ENCODE measurements at places on chromosomes 3 and 15.

GRCh38 chr3:74651885-74652284 is 37.4 kb upstream of the CNTN3 start:
- DNase-seq: no peak

- DNase-seq: no peak
These were observed 8.5 kb downstream of the ERC2 start for GRCh38 chr3:56459719-56460118.

- DNase-seq: peak; percentile 39
These were observed 28.7 kb upstream of the PLOD2 start for GRCh38 chr3:146189519-146190173.

DNA sequence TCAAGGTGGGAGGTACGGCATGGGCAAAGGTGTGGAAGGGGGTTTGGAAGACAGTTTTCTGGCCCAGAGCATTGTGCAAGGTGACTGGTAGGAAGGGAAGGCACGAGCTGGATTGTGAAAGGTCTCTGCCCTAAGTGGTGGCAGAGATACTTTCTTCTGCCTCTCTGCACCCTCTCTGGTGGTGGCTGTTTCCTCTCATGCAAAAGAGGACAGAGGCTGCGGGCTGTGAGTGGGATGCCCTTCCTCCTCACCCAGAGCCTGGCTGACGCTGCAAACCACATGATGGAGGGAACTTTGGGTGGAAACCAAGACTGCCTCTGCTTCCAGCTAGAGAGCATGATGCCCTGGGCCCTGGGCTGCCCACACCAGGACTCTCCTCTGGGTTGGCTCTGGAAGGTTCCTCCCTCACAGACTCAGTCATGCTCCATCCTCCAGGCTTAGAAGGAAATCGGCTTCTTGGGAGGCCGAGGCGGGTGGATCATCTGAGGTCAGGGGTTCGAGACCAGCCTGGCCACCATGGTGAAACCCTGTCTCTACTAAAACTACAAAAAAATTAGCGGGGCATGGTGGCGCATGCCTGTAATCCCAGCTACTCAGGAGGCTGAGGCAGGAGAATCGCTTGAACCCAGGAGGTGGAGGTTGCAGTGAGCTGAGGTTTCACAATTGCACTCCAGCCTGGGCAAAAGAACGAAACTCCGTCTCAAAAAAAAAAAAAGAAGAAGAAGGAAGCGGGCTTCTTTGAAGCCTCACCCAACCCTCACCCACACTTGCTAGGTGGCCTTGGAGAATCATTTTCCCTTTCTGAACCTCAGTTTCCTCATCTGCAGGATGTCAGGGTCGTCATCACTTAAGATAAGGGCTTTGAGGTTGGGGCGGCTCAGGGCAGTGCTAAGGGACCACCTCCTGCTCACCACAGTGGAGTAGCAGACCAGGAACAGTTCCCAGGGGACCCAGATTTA is 8.3 kb downstream of the PSTPIP1 start:
- peak; percentile 76 for DNase-seq

DNA sequence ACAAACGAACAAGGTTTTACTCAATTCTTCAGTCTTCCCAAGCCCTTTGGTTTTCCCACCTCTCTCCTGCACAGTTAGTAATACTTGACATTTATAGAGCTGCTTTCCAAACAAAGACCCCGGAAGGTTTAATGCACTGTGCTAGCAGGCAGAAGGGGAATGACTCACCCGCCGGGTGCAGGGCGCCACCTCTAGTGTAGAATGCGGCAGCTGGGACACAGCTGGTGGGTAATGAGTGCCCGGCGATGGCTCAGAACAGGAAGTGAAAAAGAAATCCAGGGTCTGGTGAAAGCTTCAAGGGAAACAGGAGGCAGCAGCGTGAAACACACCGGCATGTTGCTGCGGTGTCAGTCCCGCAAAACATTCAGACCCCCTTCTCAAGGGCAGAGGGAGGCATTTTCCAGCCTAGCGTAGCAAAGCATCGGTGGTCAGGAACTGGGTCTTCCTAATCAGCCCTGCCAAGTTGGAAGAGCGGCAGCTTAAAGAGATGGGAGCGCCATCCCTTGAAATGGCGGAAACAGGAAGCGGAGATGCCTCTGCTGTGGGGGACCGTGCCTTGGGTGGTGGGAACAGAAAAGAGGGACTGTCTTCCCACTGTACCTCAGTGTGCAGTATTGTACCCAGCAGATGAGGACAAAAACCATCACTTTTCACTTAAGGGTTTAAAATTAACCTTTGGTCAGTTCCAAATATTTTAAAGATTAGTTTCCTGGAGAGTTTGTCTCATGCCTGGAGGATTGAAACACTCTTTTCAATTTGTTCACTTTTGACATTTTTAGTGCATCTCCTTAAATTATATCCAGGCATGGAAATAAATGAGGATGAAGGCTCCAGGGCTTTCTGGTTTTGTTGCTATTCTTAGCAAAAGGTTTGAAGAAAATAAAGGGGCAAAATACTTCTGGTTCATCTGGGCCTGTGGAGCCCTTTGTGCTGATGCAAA is 160.7 kb upstream of the MCTP2 start:
- DNase-seq: no peak

GRCh38 chr3:9330166-9330703 is 32.6 kb upstream of the THUMPD3 start:
- DNase-seq: no peak

DNA sequence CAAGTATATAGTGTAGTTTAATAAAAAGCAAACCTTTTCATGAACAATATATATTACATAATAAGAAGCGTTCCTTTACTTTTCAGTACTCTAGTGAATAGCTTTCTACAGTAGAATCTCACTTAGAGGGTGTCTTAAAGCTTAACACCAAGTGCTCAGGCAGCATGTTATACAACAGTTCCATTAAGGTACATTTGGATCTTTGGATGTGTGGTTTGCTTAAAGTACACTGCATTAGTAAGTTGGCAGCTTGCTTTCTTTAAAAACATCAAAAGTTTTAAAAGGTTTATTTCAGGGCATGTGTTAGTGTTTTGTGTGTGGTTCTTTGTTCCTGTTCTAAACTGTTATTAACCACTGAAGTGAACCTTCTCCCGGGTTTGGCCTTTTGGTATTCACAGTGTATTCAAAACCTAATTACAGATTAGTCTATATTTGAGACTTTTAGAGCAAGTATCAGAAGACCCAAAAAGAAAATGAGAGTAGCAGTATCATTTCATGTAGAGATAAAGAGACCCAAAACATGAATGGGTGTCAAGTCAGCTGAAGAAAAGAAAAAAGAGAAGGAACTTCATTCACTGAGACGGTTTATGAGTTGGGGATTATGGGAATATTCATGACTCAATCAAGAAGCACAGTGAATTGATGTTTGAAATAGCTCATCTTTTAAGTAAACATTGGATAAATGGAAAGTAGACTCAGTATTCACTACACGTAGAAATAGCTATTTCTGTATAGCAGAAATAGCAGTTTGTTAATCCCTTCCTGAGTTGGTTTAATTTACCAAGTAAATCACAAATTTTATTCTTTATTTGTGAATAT is 93.9 kb downstream of the OPA1 start:
- DNase-seq: no peak

DNA sequence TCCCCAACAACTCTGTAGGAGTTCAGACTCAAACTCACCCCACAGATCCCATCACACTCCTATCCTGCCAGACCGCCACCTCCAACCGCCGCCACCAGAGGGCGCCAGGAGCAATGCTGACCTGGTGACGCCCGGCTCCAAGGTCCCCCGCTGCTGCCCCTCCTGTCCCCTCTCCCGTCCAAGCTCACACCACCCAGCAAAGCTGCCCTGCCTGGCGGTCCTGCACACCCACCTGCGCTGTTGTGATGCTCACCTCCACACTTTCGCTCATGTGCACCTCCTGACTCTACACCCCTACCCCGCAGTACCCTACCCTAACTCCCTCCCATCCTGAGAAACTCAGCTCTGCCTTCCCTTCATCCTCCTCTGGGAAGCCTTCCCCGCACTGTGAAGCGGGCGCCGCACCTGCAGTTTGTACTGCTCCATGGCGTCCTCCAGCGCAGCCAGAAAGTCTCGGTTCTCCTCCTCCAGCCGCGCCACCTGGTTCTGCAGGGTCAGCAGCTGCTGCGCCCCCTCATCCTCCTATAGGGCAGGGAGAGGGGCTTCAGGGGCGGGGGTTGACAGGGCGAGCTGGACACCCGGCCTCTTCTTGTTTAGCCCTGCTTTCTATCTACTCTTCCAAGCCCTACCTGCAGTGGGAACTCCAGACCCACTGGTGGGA is 7.9 kb downstream of the KIF7 start:
- DNase-seq: peak; percentile 35

DNA sequence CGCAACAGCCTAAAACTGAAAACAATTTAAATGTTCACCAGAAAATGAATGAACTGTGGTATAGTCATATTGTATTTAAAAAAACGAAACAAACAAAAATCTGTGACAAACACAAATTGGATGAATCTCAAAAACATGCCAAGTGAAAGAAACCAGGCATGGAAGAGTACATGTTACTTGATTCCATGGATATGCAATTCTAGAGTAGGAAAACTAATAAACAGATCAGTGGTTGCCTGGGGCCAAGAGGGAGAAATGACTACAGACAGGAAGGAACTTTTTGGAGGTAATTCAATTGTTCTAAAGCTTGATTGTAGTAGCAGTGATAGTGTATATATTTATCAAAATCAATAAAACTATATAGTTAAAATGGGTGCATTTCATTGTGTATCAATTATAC is 16.8 kb downstream of the UBE3A start:
- no peak for DNase-seq

DNA sequence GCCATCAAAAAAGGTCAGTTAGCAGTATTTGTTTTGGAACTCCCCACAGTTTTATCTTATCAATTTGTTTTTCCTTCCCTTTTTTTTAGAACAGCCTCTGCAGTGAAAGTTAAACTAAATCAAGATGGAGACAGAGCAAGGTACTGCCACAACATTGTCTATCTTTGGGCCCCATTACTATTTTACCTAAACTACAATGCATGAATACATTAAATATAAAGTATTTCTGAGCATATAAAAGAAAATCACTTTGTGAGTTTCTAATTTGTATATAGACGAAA is 139.5 kb downstream of the MEIS2 start:
- DNase-seq: no peak

DNA sequence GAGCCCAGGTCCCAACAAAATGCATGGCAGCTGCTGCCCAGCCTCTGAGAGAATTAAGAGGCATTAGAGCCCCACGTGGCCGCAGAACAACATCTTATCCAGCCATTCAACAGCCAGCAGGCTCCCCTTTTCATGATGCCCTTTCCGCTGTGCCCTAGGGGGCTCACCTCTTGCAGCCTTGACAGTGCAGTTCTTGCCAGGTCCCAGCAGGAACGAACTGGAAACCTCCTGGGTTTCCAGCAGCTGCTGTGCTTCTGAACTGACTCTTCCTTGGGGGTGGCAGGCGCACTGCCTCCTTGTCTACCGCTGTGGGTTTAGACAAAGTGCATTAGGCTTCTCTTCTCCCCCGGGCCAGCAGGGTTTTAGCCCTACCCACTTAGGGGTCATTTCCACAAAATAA is 85.2 kb downstream of the FAM174B start:
- no peak for DNase-seq

- DNase-seq: peak; percentile 28
These were observed 134.7 kb downstream of the TPRA1 start for GRCh38 chr3:127455541-127456450.

GRCh38 chr3:184777566-184778356 is 34.2 kb upstream of the VPS8 start:
- peak; percentile 83 for DNase-seq

DNA sequence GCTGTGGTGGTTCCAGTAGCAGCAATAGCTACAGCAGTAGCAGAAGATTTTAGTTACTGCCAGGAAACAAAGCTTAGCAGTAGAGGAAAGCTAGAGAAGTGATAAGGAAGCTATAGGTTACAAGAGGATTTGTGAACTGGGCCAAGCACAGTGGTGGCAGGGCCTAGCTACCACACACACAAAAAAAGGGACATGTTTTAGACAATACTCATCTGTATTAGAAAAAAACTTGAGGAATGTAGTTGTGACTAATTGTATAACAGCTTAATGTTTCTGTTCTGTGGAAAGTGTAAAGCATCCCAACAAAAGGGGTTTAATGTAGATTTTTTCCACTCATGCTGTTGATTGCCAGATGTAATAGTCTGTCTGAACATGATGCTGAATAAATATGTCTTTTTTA is 29.9 kb upstream of the PFN2 start:
- DNase-seq: no peak

DNA sequence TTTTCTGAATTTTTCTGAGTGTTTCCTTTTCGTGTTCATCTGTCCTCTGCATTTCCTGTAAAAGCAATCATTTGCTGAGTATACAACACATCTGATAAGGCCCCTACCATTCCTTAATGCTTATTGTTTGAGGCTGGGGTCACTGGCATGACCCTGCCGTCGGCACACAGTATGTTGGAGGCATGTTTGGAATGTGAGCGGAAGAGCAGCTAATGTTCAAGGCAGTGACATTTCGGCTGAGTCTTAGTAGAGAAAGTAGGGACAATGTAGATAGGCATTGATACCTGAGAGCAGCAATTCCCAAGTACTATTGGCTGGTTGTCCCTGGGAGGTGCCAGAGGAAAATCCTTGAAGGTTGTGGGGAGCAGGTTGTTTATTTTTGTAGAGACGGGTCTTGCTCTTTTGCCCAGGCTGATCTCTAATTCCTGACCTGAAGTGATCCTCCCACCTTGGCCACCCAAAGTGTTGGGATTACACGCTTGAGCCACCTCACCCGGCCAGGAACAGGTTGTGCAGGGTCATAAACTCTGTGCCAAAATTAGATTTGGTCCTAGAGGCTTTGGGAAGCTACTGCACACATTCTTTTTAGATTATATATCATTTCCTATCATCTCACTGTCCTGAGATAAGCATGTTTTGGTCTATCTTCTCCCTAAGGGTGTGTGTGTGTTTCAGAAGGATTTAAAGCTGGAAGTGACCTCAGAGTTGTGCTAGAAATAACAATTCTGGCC is 13.5 kb downstream of the PTPN23 start:
- DNase-seq: no peak

DNA sequence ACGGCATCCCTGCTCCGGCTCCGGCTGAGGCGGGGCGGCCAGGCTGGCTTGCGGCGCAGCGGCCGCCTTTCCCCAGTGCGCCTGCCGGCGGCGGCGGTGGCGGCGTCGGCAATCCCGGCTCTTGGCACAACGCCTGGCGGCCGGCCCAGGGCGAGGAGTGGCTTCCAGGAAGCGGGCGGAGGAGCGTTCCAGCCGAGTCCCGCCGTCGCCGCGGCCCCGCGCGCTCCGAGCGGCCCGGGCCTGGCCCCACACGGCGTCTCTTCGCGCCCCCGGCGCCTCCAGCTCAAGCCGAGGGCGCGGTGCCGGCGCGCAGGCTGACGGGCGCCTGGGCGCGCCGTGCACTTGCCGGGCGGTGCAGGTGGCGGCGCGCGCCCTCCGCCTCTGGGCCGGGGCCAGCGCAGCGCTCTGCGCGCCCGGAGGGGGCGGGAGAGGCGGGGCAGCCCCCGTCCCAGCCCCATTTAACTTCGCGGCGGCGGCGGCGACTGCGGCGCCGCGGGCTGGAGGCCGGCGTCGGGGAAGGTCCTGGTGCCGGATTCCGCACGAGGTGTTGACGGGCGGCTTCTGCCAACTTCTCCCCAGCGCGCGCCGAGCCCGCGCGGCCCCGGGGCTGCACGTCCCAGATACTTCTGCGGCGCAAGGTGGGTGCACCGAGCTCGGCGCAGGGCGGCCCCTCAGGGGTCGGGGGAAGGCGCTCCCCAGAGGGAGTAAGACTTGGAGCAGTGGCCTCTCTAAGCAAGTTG is at the start of gene ADAMTSL3:
TSS of gene ADAMTSL3 (plus strand) at position 485 of the 740 bp plus-strand sequence. CDS start 1,639 bp downstream, outside the sequence.
- no peak for DNase-seq
